ENCODE measurements at places on chromosomes 16 and 17.
A peak's percentile ranks its signal among the peaks of the same experiment; 100 is the strongest.

DNA sequence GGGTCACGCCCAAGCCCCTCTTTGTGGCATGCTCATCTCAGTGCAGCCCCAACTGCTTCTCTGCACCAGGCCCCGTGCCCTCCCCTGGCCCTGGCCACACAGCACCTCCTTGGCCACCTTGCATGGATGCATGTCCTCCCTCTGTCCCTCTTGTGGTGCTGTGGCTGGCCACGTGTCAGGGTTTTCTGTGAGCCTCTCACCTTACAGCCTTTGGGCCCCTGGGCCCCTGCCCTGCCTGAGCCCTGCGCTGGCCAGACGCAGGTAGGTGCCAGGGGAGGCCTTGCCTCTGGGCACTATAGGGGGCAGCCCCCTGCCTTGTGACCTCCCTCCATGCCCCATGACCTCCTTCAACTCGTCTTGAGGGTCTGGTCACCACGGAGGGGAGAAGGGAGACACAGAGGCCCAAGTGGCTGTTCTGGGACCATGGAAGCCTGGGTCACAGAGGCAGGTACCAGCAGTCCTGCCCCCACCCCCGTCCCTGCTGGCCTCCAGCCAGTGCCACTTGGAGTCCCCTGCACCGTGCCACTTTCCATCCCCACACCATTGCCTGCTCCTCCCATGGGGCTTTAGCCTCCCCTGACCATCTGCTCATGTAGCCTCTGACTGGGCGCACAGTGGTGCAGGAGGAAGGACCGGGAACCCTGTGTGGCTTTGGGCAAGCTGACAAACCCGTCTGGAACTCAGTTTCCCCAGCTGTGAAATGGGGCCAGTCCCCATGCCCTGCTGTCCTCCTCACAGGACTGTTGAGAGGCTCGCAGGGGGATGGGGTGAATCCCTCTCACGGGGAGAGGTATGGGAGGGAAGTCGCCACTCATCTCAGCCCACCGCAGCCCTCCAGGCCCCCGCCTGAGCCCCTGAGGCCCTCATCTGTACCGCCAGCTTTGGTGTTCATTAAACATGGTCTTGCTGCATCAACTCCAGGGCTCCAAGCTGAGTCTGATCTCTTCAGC is 11.5 kb upstream of the ATP6V0C start:
- no peak for DNase-seq

- no peak for DNase-seq
These were observed 64.4 kb downstream of the EFCAB5 start for GRCh38 chr17:30005709-30006320.

- no peak for DNase-seq
These were observed at the start of gene HOXB1 for GRCh38 chr17:48530887-48531272. TSS of gene HOXB1 (minus strand) at chr17:48531011. CDS start at chr17:48530904, 107 bp downstream.

GRCh38 chr17:43020789-43021740 is 1.1 kb downstream of the VAT1 start:
- DNase-seq: peak; percentile 27

- no peak for DNase-seq
These were observed 1.9 kb upstream of the LCMT1 start for GRCh38 chr16:25109643-25110042.

GRCh38 chr17:32487473-32488176 is 832 bp downstream of the CDK5R1 start:
- no peak for DNase-seq

GRCh38 chr17:39196241-39196807 is 1.1 kb downstream of the CACNB1 start:
- no peak for DNase-seq

DNA sequence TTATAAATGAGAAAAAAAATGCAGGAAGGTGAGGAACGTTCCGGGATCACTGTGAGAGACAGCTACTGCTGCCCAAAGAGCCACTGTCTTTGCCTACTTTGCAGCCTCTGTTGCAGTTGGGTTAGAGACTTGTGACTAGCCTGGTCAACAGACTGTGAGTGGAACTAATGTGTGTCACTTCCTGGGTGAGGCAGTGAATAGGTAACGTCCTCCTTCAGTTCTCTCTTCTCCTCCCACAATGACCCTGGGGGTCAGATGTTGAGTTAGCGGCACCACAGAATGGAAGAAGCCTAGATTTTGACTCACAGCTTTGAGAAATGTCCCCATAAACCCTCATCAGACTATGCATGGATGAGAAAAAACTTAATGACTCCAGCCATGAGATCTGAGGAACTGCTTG is 5.2 kb downstream of the C16orf46 start:
- DNase-seq: no peak

- no peak for DNase-seq
These were observed 15.0 kb downstream of the CAVIN1 start for GRCh38 chr17:42408061-42408460.

DNA sequence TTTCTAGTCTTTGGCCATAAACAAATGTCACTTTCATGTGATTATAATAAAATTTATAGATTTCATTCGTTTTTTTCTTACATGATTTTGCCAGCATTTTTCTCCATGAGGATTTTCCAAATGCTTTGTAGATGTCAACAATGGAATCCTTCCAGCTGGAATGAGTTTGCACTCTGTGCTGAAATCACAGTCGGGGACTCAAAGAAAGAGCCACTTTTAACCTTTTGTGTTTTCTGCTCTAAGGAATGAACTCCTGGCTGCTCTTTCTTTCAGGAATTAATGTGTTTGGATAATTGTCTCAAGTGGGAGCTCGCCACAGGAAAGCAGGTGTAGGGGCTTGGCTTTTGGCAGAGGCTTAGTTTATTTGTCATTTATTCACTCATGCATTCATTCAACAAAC is 372.3 kb upstream of the SALL1 start:
- no peak for DNase-seq

GRCh38 chr16:82005027-82005830 is 6.0 kb downstream of the SDR42E1 start:
- no peak for DNase-seq

GRCh38 chr16:50152351-50152806 is 727 bp upstream of the TENT4B start:
- peak; percentile 58 for DNase-seq

GRCh38 chr16:969508-970385 is 1.0 kb downstream of the LMF1 start:
- DNase-seq: no peak

DNA sequence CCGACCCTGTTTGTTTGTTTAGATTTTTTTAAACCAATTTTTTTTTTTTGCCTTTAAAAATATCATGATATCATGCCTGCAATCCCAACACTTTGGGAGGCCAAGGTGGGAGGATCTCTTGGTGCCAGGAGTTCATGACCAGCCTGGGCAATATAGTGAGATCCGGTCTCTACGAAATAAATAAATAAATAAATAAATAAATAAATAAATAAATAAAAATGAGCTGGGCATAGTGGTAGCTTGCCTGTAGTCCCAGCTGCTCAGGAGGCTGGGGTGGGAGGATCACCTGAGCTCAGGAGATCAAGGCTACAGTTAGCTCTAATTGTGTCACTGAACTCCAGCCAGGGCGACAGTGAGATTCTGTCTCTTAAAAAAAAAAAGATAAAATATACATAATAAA is 8.1 kb upstream of the IGF2BP1 start:
- no peak for DNase-seq

GRCh38 chr16:66490774-66491715 is 58.9 kb downstream of the TK2 start:
- DNase-seq: peak; percentile 33

DNA sequence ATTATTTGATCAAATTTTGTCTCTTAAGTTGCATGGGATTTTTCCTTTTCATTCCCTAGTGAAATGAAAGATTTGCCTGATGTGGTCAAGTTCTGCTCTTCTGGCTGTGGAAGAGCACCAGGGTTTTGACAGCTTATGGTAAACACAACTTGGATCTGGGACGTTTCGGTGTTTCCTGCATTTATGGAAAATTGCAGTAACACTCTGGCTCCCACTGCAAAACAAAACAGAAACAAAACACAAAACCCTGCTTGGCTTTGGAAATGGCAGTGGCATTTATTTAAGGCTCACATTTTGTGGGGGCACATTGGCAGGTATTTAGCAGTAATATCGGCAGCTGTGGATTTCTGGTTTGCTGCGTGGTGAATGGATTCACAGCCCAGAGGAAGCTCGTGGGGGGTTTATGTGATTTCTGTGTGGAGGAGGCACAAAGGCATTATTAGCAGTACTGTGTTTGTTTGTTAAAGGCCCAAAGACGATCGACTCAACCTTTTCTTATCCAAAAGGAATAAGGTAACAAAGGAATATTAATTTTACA is 377.8 kb downstream of the SNX29 start:
- no peak for DNase-seq

DNA sequence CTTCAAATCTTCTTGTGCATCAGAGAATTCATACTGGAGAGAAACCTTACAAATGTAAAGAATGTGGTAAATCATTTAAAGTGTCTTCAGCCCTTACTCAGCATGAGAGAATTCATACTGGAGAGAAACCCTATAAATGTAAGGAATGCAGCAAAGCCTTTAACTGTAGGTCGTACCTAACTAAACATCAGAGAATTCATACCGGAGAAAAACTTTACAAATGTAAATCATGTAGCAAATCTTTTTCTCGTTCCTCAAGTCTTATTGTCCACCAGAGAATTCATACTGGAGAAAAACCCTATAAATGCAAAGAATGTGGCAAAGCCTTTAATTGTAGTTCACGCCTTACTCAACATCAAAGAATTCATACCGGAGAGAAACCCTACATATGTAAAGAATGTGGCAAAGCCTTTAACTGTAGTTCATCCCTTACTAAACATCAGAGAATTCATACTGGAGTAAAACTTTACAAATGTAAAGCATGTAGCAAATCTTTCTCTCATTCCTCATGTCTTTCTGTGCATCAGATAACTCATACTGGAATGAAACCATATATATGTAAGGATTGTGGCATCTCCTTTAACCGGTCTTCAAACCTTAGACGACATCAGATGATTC is 118.5 kb upstream of the ZNF267 start:
- DNase-seq: no peak

DNA sequence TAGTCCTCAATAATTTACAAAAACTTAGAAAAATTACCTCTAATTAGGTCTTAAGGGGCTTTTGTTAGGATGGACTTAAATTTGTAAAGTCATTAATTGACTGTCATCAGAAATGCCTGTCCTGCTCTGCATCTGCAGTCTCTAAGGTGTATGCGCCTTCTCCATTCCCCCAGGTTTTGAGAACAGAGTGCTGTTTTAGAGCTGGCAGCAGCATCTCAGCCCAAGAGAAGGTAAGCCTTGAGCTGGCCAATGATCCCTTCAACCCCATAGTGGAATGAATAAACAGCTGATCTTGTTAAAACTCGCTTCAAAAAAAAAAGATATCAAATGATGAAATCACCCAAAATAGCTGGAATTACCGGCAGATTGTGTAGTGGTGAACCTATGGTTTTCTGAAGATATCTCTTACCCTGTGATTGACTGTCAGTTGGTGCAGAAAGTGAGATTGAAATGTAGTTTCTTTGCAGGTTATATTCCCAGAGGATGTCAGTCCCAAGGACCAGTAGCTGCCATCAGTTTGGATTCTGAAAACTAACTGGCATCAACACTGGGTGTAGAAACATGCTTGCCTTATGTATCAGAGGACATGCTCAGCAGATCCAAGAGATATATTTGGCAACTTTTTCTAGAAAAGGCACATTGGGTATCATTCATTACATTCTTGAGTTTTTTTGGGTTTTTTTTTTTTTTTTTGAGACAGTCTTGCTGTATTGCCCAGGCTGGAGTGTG is 25.7 kb downstream of the TRPV2 start:
- no peak for DNase-seq

- no peak for DNase-seq
These were observed 7.4 kb downstream of the PRKCB start for GRCh38 chr16:23843143-23843542.
